ENCODE measurements at places on chromosomes 2 and 18.

GRCh38 chr18:24397131-24397693 lies 412 bp downstream of the OSBPL1A start:
- DNase-seq: no peak
- no peaks in the 10 kb centered on the region for H3K36me3 ChIP-seq
- peak overlapping the region; percentile 61 for H3K4me3 ChIP-seq
- H3K27me3 ChIP-seq: no peaks in the 10 kb centered on the region
- H3K4me1 ChIP-seq: peaks cover 8% of the 10 kb centered on the region

DNA sequence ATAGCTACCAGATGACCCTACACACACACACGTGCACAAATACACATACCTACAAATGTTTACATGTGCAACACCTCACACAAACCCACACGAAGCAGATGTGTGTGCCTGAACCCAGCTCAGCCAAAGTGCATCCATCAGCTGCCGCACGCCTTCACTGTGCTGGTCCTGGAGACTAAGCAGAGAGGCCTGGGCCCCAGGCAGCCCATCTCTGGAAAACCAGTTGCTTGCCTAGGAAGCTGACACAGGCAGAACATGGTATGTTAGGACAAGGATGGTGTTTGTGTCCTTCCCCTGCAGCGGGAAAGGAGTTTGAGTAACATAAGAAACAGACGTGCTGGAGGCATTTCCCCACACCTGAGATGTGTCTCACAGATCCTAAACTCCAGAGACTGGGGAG lies 86.7 kb downstream of the SEPTIN10 start:
- DNase-seq: no peak

DNA sequence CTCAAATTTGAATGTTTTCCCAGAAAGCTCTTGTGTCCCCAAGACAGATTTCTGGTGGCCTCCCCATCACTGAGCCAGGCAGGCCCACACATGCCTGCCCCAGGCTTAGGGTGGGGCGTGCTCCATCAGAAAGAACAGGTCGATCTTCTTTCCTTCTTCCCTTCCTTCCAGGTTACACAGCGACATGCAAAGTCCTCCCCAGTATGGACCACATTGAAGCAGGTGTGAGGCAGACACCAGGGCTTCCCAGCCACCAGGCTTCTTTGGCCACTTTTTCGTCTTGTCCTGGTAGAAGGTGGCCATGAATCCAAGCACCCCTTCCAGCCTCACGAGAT lies 41.4 kb upstream of the LAPTM4A start:
- H3K4me3 ChIP-seq: no peak overlapping the region
- no peaks in the 10 kb centered on the region for H3K4me1 ChIP-seq
- no peak for DNase-seq
- H3K36me3 ChIP-seq: no peaks in the 10 kb centered on the region
- no peak overlapping the region for H3K27ac ChIP-seq

DNA sequence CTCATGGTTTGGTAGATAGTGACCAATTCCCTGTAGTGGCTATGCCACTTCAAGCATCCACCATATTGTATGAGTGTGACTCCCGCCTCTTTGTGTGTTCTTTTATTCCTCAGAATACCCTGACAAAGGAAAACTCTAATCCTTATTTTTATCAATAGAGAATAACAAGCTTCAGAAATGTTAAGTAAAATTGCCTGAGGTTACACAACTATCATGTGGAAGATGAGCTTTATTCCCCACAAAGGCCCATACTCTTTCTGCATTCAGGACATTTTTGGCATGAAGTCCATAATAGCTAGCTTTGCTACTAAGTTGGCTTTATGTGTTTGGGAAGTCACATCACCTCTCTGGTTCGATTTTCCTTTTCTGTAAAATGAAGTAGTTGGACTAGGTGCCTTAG lies 276.8 kb downstream of the PIK3C3 start:
- no peaks in the 10 kb centered on the region for H3K27me3 ChIP-seq
- no peak for DNase-seq
- H3K4me3 ChIP-seq: no peak overlapping the region
- H3K27ac ChIP-seq: no peak overlapping the region

- DNase-seq: no peak
- no peak overlapping the region for H3K27ac ChIP-seq
- H3K4me1 ChIP-seq: no peaks in the 10 kb centered on the region
- H3K27me3 ChIP-seq: no peaks in the 10 kb centered on the region
- H3K4me3 ChIP-seq: no peak overlapping the region
- H3K36me3 ChIP-seq: no peaks in the 10 kb centered on the region
Measured at GRCh38 chr2:208948073-208948472, 475.8 kb upstream of the MAP2 start.

Measured in CD8-positive, alpha-beta memory T cell (primary cell).